ENCODE measurements at places on chromosomes 4 and X.

DNA sequence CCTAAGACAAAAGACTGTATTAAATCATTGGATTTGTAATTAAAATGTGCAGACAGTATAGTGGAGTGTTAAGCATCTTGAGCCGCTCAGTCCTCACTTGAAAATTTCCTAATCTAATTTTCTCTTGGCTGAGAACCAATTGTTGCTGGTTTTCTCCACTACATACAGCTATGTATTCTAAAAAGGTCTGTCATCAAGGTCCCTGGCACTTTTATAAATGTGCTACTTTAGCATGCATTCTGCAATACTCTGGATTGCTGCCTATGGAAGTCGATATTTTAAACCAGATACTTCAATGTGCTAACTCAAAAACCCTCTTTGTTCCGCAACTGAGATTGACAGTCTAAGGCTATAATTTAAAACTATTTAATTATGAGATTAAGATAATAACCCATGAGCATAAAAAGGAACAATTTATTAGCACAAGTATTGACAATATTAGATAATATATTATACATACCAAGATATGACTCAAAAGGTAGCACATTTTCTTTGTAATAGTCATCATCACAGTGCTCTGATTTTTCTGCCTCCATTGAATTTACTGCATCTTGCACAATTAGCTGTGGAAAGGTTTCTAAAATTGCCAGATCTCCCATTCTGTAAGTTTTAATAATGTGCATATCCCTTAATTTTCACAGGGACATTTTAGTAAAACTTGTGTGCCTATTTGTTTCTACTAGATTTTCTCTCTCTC lies 815.1 kb downstream of the ADGRL3 start:
- no peak for DNase-seq

DNA sequence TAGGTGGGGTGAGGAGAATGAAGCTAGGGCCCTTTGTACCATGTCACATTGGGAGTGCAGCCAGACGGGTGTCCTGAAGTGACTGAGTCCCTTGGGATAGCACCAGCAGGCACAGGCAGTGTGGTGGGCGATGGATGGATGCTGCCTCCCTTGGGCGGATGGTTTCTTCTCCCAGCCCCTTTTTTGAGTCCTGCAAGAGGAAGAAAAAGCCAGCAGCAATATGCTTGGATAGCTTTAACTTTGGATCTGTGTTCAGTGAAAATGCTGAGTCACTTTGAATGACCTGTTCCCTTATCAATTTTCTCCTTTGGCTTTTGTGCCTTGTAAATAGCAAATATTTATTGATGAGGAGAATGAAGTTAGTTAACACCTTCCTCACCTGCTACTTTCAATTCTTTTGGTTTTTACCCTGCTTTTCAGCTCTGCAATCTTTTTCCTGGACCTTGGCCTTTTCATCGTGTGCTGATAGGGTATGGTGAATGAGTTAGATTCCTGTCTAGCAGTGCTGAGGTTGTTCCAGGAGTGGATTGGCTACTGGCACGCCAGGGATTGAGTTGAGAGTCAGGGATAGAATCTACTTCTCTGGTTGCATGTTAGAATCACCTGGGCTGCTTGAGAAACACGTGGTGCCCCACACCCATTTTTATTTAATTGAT lies 10.2 kb downstream of the DCUN1D4 start:
- no peak for DNase-seq

GRCh38 chr4:41257257-41257901 lies 651 bp downstream of the UCHL1 start:
- DNase-seq = peak; percentile 33

- no peak for DNase-seq
Observed at GRCh38 chr4:141543176-141543575, 93.2 kb upstream of the IL15 start.

DNA sequence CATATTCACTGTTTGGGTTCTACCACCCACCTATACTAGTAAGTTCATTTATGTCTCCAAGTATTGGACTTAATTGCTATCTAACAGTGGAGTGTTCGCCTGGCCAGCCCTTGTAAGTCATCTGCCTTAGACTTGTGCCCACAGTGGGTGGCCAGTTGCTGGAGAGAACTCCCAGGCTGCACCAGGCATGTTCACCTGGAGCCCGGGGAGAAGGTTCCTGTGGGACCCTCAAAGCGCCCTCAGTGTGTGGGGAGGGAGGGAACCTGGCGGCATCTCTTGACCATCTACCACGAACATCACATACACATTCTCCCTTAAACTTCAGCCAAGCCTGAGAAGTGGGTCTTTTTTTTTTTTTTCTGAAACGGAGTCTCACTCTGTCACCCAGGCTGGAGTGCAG lies 138.1 kb downstream of the CPZ start:
- DNase-seq = no peak

DNA sequence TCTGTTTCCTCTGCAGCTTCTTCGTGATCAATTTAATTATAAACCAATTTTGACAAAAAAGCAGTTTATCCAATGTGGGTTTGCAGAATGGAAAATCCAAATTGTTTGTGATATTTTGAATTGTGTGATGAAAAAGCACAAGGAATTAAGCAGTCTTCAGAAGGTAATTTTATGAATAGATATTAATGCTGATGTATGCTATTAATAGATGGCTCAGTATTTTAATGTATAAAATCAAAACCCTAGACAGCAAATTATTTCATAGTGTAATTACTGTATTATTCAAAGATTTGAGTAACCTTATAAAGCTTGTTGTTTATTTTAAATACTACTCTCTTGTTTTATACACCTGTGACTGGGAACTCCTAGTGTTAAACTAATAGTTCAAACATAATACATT lies 20.0 kb downstream of the CEP44 start:
- no peak for DNase-seq

- DNase-seq = no peak
Observed at GRCh38 chr4:152525878-152526277, 10.0 kb downstream of the FBXW7 start.

- DNase-seq = no peak
Observed at GRCh38 chrX:39140581-39140980, 339.3 kb downstream of the MID1IP1 start.

GRCh38 chrX:31228415-31228832 lies 156.6 kb upstream of the FTHL17 start:
- peak; percentile 16 for DNase-seq

GRCh38 chrX:40091691-40092421 lies 5.9 kb downstream of the BCOR start:
- DNase-seq = no peak

- DNase-seq = no peak
Observed at GRCh38 chrX:21725496-21725895, 32.4 kb downstream of the SMPX start.

DNA sequence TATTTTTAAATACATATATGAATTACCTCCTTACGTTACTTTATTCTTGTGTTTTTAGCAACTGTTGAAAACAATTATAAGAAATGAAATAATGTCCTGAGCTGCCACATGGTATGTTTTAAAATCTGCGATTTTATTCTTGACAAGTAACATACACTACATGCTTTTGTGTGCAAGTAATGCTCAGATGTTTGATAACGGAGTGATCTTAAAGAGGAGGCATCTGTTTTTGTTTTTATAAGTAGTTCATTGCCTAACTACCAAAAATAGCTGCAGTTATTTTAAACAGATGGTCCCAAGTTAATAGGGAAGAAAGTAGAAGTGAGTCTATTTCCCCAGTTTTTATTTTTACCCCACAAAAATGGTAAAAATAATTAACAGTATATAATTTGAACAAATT lies 55.2 kb downstream of the GAB1 start:
- DNase-seq = no peak

- no peak for DNase-seq
Observed at GRCh38 chr4:106587558-106587957, 219.0 kb upstream of the GIMD1 start.

Data from globus pallidus (tissue), 1 donor.